ENCODE measurements at places on chromosomes 2 and 18.

- no peak for DNase-seq
These were observed 96.1 kb downstream of the ITGA4 start for GRCh38 chr2:181553244-181553643.

GRCh38 chr2:49807689-49808088 lies 653.4 kb upstream of the FSHR start:
- DNase-seq, result no peak

DNA sequence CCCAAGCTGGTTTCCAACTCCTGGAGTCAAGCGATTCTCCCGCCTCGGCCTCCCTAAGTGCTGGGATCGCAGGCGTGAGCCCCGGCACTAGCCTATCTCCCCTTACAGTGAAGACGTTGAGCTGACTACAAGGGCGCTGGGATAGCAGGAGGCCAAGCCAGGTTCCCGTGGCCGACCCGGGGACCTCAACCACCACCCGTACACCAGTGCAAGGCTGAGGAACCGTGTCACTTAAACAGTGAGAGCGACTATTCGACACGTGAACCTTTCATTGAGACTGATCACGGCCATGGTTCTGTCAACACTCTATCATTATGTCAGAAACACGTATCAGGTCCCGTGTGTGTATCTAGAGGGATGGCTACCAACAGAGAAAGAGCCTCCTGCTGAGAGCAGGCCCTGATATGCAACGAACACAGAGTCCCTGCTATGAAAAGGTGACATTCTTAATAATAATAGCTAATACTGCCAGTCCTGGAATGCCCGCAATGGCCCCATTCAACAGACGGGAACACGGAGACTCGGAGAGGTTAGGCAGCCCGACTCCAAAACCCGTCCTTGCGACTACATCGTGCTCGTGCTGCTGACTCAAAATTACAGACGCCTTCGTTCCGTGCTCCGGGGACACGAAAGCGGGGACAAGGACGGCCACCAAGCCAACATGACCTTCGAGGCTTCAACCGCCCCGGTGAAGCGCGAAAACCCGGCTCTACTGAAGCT lies 833 bp downstream of the AFG3L2 start:
- DNase-seq, result no peak

GRCh38 chr2:2565671-2566070 lies 234.6 kb upstream of the MYT1L start:
- DNase-seq, result no peak

DNA sequence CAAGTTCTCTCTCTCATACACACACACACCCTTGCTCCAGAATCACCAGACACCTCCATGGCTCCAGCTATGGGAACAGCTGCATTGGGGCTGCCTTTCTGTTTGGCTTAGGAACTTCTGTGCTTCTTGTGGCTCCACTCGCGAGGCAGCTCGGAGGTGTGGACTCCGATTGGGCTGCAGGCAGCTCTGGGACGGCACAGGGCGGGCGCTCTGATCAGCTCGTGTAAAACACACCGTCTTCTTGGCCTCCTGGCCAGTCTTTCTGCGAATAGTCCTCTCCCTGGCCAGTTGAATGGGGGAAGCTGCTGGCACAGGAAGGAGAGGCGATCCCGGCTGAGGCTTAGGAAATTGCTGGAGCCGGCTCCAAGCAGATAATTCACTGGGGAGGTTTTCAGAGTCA lies 22.4 kb downstream of the FOSL2 start:
- DNase-seq, result no peak

- no peak for DNase-seq
These were observed 114.9 kb upstream of the SEC11C start for GRCh38 chr18:59024829-59025228.

- DNase-seq, result no peak
These were observed 14.8 kb upstream of the C2orf66 start for GRCh38 chr2:196823750-196824522.

GRCh38 chr2:117853316-117853715 lies 38.8 kb downstream of the DDX18 start:
- DNase-seq, result no peak

DNA sequence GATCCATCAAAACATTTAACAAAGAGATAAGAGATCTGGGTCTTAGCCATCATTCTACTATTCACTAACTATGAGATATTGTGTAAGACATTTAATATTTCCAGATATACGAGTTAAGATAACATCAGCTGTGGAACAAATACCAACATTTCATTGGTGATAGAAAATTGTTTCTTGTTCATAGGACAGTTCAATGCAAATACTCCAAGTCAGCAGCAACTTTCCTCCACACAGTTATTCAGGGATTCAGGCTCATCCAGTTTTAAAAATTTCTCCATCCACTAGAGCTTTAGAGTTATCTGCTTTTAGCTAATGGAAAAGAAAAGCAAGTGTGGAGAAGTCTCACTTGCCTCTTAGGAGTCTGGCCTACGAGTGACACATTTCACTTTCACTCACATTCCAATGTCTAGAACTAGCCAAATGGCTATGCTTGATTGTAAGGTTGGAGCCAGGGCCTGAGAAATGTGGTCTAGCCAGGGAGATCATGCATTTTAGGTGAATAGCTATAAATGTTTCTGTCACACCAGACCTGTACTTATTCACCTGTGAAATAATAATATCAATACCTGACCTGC lies 119.3 kb upstream of the MAPRE2 start:
- DNase-seq, result no peak

- DNase-seq, result no peak
These were observed 12.8 kb downstream of the IL18RAP start for GRCh38 chr2:102435741-102436140.

DNA sequence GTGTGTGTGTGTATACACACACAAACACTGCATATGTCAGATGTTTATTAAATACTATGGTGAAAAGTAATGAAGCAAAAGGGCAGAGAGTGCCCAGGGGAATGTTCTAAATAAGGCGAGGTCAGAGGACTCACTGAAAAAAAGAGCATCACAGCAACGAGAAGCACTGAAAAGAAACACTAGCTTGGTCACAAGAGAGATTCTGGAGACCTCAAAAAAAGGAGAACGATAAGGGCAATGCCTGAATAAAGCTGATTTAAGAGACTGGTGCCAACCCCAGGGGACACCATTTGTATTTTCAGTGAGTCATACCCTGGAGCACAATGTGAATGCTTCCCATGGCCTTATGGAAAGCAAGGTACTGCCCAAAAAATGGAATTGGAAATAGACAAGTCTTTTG lies 14.5 kb downstream of the SLC40A1 start:
- no peak for DNase-seq

DNA sequence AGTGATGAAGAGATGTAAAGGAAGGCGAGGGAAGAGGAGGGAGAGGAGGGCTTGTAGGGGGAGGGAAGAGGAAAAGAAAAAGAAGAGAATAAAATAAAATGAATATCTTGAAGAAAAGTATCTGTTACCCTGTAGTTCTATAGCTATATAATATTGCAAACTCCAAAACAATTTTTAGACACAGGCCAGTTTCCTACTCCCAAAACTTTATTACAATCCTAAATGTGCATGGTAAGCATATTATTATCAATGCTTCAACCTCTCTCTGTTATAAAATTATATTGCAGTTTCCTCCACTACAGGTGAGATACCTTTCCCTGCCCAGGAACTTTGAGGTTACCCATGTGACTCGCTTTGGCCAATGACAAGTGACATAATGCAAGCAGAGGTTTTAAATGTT lies 1351.6 kb upstream of the NRXN1 start:
- DNase-seq, result no peak

Data from activated effector memory CD4-positive, alpha-beta T cell treated with Interleukin-2 at 50 U/mL for 16 hours (primary cell).